ENCODE measurements at places on chromosomes 5 and 9. TPM values are rescaled to one million over a fixed set of nuclear protein-coding genes. Genes with fewer than 3 reads are reported as not detected.

FGD3 gene
- total RNA-seq: 8.8 TPM

CER1 gene
- not detected for total RNA-seq

IL33 gene
- 25.9 TPM for total RNA-seq

CCL27 gene
- not detected for total RNA-seq

SKIC3 gene
- total RNA-seq: 181 TPM

SCGB3A2 gene
- total RNA-seq: not detected

C5orf58 gene
- total RNA-seq: not detected

GRM6 gene
- total RNA-seq: not detected

TEX53 gene
- total RNA-seq: not detected

GRCh38 chr5:683551-684481 is 9.3 kb downstream of the TPPP start:
- DNase-seq: peak; percentile 2

GRCh38 chr9:123669346-123669745 is 260.6 kb downstream of the DENND1A start:
- DNase-seq: no peak

GRCh38 chr9:83473488-83473971 is 64.7 kb downstream of the FRMD3 start:
- no peak for DNase-seq

DNA sequence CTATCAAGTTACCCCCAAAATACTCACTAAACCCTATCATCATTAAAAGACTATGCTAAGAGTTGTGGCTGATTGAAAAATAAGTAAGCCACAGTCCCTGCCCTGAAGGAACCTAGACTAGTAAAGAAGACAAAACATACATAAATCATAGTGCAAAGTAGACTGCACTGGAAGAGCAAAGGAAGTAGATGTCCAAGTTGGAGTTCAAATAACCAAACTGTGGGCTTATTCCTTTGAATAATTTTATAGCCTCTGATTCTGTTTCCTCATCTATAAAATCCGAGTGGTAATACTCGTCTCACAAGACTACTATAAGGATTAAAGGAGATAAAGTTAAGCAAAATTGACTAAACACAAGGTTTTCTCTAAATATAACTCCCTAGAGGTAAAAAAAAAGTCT is 140.4 kb downstream of the TLE1 start:
- DNase-seq: no peak

- DNase-seq: peak; percentile 15
Measured at GRCh38 chr5:180140079-180140554, 68.6 kb upstream of the RNF130 start.

DNA sequence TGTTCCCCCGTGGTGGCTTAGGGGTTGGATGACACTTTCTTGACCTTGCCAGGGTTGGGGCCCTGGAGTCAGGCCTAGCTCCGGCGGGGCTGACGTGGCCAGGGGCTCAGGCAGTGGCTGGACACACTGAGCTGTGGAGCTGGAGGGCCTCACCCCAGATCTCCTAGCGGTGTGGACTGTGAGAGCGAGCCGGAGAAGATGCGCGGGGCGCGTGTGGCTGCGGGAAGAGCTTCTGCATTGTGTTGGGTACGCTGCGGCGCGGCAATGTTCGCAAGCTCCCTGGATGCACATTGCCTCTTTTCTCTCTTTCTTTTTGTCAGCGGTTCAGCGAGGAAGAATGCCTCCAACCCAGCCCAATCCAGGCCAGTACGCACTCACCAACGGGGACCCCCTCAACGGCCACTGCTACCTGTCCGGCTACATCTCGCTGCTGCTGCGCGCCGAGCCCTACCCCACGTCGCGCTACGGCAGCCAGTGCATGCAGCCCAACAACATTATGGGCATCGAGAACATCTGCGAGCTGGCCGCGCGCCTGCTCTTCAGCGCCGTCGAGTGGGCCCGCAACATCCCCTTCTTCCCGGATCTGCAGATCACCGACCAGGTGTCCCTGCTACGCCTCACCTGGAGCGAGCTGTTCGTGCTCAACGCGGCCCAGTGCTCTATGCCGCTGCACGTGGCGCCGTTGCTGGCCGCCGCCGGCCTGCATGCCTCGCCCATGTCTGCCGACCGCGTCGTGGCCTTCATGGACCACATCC is 4.8 kb downstream of the NR2F1 start:
- no peak for DNase-seq

DNA sequence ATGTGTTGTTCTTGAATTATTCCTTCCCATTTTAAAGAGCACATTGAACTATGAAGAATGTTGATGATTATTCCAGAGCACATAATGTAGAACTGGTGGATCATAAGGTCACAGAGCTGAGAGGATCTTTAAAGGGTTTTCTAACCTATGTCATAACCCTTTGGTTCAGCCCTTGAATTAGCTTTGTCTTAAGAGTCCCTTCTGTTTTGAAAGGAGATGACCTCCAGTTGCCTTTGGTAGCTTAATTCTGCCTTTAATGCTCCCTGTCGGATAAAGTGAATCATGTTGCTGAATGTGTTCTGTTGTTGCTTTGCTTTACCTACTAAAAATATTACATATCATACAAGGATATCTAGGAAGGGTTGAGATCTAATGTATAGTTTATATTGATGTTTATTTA is 99.1 kb upstream of the PRRC1 start:
- DNase-seq: no peak

DNA sequence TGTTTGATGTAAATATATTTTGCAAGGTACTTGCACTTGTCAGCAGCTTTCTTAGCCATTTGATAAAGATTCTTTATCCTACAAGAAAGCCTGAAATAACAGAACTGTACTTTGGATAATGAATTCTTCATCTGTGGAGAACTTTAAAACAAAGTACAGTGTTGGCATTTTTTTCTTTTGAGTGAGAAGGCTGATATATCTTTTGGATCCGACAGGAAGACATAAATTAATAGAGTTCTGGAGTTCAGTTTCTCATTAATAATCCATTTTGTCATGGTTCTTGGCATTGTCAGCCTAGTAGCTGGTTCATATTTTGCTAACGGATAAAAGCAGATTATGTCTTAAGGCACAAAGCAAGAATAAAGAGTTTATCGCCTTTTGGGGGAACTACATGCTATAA is 17.0 kb downstream of the PBX3 start:
- no peak for DNase-seq

DNA sequence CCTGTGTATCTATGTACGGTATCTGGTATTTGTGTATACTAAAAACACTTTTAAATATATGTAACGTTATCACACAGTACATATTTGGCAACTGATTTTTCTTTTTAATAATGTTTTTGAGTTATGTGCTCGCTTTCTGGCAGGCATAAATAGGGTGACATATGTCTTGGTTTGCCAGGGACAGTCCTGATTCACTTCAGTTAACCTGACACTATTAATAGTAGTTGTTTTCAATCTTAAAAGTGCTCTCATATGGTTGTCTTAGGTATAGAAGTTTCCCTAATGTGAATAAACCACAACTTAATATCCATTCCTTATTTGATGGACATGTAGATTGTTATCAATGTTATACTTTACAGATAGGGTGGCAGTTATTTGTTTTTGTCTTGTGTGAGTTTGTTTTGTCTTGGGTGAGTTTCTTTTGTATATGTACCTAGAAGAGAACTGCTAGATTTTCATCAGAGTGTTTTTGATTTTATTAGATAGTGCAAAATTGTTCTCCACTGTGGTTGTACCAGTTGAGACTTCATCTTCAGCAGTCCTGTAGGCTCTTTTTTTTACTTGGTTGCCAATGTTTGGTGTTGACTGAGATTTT is 7.9 kb downstream of the G3BP1 start:
- no peak for DNase-seq

- peak; percentile 34 for DNase-seq
Measured at GRCh38 chr5:171629628-171630349, 155.8 kb upstream of the SMIM23 start.

DNA sequence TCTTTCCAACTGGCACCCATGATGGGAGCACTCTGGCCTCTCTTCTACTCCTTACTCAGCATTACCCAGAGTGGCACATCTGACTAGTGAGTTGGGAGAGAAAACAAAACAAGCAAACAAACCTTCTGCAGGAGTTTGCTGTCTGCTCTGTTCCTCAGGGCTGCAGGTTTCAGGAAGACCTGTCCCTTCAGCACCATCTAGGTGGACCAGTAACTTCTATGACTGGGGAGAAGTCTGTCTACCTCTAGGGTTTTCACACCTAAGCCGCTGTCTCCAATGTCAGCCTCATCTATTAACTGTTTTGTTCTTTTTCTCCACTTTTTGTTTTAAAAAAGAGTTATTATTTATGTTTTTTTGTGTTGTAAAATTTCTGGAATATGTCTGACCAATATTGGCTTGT is 58.7 kb downstream of the RAB3C start:
- DNase-seq: no peak
